ENCODE measurements at places on chromosomes 6 and 20.
A peak's percentile ranks its signal among the peaks of the same experiment; 100 is the strongest.

- no peak for DNase-seq
Observed at GRCh38 chr6:79634491-79635231, 3.5 kb downstream of the SH3BGRL2 start.

DNA sequence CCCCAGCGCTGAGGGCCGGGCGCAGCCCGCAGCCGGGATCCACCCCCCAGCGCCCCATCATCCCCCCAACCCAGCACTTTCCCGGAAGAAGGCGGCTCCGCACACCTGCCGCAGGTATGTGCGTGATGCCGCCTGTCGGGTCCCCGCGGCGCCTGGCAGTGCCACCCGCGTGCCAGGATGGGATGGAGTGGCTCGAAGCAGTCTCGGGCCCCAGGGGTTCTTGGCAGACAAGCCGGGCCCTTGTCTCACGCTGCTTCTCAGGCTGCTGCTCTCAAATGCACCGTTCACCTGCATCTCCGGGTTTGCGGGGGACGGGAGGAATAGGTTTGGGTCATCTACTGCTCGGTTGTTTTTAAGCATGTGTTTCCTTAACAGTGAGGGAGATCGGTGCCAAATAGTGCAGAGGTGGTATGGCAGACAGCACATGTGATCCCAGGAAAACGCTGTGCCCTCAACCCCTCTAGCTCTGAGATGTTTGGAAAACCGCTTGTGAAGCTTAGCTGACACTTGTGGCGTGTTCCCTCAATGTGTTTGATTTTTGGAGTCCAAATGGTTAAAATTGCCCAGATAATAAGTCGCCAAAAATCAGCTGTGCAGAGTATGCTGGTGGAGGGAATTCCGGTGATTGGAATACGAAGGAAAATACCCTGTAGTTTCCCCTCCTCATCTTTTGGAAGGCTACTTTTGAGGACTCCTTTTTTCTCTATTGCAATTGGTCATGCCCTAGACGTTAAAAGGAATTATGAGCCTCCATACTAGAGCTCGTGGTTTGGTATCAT, 926 bp downstream of the MYLIP start:
- peak; percentile 7 for DNase-seq

DNA sequence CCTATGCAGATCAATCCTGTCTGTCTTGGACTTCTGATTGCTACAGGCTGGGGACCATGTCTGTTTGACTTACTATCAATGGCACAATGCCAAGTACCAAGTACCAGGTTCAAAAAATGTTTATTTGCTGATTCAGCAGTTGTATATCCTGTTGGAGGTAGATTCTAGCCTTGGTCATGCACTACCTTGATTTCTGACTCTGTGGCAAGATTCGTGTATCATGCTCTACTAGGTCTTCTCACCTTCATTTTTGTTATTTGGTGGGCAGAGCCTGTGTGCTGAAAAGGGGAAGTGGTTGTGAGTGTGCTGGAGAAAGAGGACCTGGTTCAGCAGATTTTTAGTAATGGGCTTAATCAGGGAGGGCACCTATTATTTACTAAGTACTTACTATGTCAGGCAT, 192.4 kb upstream of the MYLIP start:
- peak; percentile 27 for DNase-seq

- no peak for DNase-seq
Observed at GRCh38 chr6:84763003-84763885, 1.2 kb downstream of the TBX18 start.

Measured in inflammatory macrophage treated with lipopolysaccharide for 4 hours (primary cell).